T-cell (primary cell): ENCODE measurements at places on chromosomes 3 and 15.

DNA sequence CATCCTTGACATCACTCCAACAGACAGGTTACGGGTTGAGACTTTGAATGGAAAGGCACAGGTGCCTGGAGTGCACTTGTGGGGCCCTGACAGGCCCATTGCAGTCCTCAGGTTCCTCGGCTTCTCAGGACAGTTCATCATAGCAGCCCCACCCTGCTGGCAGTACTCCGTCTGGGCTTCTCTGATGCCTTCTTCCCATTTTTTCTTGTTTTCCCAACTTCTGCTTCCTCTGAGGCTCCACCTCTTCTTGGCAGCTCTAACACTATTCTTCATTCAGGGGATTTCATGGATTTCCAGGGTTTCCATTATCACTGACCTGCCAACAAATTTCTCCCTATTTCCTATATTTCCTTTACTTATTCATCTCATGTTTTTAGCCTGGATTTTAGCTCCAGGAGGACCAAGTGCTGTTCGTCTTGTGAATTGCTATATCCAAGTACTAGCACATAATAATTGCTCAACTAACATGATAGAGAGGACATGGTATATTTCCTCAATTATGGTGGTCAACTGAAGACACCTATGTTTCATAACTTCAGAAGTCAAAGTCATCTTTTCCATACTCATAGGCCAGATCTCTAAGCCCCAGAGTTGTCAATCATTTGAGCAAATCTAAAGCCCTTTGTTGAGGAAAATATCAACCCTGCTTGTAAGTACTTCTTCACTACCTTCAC, 16.2 kb downstream of the NCEH1 start:
- peaks cover 7% of the 10 kb centered on the region for H3K4me1 ChIP-seq
- no peak overlapping the region for H3K27ac ChIP-seq
- no peaks in the 10 kb centered on the region for H3K36me3 ChIP-seq
- no peak overlapping the region for H3K4me3 ChIP-seq
- H3K27me3 ChIP-seq: no peaks in the 10 kb centered on the region

DNA sequence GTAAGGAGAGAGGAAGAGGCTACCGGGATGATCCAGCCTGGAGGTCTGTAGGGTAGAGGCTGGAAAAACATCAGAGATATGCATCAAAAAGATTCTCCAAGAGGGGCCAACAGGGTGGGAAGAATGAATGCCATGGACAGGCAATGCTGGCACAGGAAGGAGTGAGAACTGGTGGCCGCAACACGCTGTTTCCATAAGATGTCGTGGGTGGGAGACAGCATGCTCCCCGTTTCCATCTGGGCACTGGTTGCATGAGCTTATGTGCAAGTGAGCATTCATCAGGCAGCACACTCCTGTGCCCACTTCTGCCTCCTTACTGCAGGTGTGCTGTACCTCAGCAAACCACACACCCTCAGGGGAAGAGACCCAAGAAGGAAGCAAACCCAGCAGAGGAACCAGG, 59.4 kb downstream of the GABRB3 start:
- no peak overlapping the region for H3K27ac ChIP-seq
- no peak overlapping the region for H3K4me3 ChIP-seq
- H3K36me3 ChIP-seq: no peaks in the 10 kb centered on the region
- DNase-seq: no peak
- H3K4me1 ChIP-seq: no peaks in the 10 kb centered on the region

- no peak overlapping the region for H3K4me3 ChIP-seq
- peaks cover 5% of the 10 kb centered on the region for H3K27me3 ChIP-seq
- no peaks in the 10 kb centered on the region for H3K36me3 ChIP-seq
- no peak for DNase-seq
- no peaks in the 10 kb centered on the region for H3K4me1 ChIP-seq
These were observed 114.6 kb downstream of the CCNL1 start for GRCh38 chr3:157045238-157045850.

DNA sequence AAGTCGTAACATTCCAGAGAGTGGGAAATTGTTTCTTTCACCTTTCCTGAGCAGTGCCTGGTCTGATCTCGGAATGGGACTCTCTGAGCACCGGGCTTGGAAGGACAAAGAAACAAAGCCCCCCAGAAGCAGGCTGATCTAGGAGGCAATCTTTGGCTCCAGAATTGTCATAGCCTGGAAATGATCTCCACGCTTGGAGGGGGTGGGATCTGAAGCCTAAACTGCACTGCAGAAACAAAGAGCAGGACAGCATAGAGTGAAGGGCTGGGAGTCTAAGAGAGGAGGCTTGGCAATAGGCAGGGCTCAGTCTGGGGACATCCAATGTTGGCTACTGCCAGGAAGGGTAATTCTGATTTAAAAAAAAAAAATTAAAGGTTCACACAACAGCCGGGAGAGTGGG, 1.9 kb downstream of the CRABP1 start:
- DNase-seq: no peak
- H3K27ac ChIP-seq: no peak overlapping the region
- H3K4me3 ChIP-seq: no peak overlapping the region
- H3K4me1 ChIP-seq: no peaks in the 10 kb centered on the region
- H3K36me3 ChIP-seq: no peaks in the 10 kb centered on the region

GRCh38 chr15:51580385-51580784, 42.2 kb downstream of the DMXL2 start:
- H3K27me3 ChIP-seq: no peaks in the 10 kb centered on the region
- no peak overlapping the region for H3K27ac ChIP-seq
- H3K4me1 ChIP-seq: no peaks in the 10 kb centered on the region
- no peaks in the 10 kb centered on the region for H3K36me3 ChIP-seq
- no peak overlapping the region for H3K4me3 ChIP-seq

DNA sequence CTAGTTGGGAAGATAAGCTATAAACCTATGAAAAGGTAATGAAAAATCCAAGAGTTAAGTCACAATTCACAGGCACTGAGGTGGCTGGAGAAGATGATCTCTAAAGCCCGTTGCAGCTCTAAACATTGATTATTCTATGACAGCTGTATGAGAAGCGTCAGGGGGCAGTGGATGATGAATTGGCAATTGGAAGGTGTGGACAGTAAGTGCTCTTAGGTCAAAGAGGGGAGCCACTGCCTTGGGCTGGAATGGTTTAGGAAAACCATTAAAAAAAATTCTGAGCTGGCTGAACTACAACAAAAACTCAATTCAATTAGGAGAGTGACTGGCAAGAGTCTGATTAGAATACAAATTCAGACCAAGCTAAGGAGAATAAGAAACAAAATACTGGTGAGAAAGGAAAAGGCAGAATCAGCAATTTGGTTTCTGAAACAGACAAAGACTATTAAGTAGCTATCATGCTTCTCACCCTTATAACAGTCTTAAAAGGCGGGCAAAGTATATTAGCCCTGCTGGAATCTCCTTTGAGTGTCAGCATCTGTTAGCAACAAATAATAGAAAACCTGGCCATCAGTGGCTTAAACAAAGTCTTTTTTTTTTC, 8.8 kb upstream of the NMD3 start:
- H3K4me1 ChIP-seq: no peaks in the 10 kb centered on the region
- no peak overlapping the region for H3K27ac ChIP-seq
- DNase-seq: no peak
- peaks cover 3% of the 10 kb centered on the region for H3K27me3 ChIP-seq

DNA sequence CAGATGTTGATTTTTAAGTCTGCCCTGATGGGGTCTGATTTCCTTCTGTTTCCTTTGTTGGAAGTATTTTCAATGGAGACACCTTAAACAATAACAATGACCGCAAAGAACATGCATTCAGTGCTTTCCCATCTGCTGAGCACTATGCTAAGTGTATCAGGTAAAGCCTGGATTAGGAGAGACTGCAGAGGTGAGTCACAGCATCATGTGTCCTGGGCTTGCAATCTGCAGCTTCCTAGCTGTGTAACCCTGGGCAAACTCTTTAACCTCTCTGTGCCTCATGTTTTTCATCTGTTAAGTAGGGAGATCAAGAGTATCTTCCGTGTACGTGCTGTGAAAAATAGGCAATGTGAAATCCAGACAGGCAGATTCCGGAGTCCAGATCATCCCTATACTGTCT, 13.3 kb upstream of the CHRNB4 start:
- DNase-seq: no peak
- no peaks in the 10 kb centered on the region for H3K36me3 ChIP-seq
- no peak overlapping the region for H3K4me3 ChIP-seq
- H3K27me3 ChIP-seq: peaks cover 6% of the 10 kb centered on the region

DNA sequence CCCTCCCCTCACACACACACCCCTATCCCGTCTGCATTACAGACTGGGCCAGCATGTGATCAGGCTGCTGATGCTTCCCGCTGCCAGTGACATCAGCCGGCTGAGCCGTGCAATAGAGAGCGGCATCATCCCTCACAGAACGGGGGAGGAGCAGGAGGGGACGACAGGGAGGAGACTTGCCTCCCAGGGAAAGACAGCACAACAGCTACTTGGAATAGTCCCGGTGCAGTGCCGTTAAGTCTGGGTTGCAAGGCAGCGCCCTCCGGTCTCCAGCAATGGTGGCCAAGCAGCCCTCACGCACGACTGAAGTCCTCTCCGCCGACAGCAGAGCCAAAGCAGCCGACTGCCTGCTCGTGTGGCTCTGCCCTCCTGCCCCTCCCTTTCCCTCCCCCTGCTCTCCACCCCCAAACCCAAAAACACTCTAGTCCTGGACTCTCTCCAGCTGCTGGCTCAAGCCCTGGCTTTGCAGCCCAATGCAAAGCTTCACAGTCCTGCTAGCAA, 31.5 kb upstream of the RPS17 start:
- H3K4me3 ChIP-seq: no peak overlapping the region
- DNase-seq: no peak
- H3K36me3 ChIP-seq: no peaks in the 10 kb centered on the region
- peaks cover 22% of the 10 kb centered on the region for H3K27me3 ChIP-seq
- no peak overlapping the region for H3K27ac ChIP-seq
- peaks cover 3% of the 10 kb centered on the region for H3K4me1 ChIP-seq

- H3K4me3 ChIP-seq: peak within 1 kb of the TSS; percentile 64
- peaks cover 24% of the 10 kb centered on the region for H3K36me3 ChIP-seq
- peaks cover 30% of the 10 kb centered on the region for H3K4me1 ChIP-seq
- peak within 1 kb of the TSS; percentile 87 for H3K27ac ChIP-seq
- DNase-seq: peak; percentile 31
- no peaks in the 10 kb centered on the region for H3K27me3 ChIP-seq
These were observed at the start of gene TTLL3 for GRCh38 chr3:9809615-9810432. TTLL3 (plus strand) TSS chr3:9810262; CDS start chr3:9810662, 400 bp downstream.

- H3K4me1 ChIP-seq: no peaks in the 10 kb centered on the region
- H3K27ac ChIP-seq: no peak overlapping the region
- no peaks in the 10 kb centered on the region for H3K27me3 ChIP-seq
- H3K36me3 ChIP-seq: no peaks in the 10 kb centered on the region
- no peak overlapping the region for H3K4me3 ChIP-seq
These were observed 675.1 kb downstream of the SQOR start for GRCh38 chr15:46309914-46310313.

GRCh38 chr3:143267989-143268388, 148.4 kb downstream of the CHST2 start:
- no peaks in the 10 kb centered on the region for H3K27me3 ChIP-seq
- H3K4me1 ChIP-seq: no peaks in the 10 kb centered on the region
- H3K27ac ChIP-seq: no peak overlapping the region
- DNase-seq: no peak

- no peak overlapping the region for H3K27ac ChIP-seq
- H3K4me3 ChIP-seq: no peak overlapping the region
- H3K36me3 ChIP-seq: no peaks in the 10 kb centered on the region
- no peak for DNase-seq
- H3K4me1 ChIP-seq: no peaks in the 10 kb centered on the region
These were observed 80.0 kb downstream of the SQOR start for GRCh38 chr15:45714590-45715488.

DNA sequence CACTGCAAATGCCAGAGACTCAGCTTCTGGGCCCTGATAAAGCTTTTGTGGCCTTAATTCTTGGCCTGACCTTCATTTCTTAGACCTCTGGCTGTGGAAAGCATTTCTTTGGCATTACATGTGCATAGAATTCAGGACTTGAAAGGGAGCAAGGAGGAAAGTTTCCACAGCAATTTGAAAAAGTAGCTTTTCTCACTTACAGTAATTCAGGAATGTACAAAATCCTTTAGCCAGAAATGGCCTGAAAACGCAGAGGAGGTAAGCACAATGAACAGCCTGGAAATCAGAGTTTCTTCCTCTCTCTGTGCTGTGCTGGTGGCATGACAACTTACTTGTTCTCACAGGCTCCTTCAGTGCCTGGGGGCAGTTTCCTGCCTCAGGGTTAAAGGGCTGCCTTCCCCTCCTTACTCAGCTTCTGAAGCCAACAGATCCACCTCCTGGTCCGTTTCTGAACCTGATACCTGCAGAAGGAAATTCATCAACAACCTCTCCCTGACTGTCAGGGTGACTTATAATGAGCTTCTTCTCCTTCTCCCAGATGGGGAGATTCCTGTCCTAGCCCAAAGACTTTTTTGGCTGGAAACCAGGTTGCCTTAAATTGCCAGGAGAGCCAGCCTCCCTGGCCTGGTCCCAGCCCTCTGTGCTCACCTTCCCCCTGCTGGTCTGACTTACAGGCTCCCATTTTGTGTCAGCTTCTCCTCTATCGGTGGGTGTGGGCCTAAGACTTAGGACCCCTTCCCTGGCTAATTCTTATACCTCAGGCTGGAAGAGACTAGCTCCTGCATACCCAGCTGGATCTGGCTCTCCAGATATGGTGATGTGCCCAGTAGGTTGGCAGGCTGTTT, 102.3 kb downstream of the MYRIP start:
- H3K36me3 ChIP-seq: no peaks in the 10 kb centered on the region
- H3K27me3 ChIP-seq: peaks cover 2% of the 10 kb centered on the region
- no peaks in the 10 kb centered on the region for H3K4me1 ChIP-seq
- DNase-seq: no peak

DNA sequence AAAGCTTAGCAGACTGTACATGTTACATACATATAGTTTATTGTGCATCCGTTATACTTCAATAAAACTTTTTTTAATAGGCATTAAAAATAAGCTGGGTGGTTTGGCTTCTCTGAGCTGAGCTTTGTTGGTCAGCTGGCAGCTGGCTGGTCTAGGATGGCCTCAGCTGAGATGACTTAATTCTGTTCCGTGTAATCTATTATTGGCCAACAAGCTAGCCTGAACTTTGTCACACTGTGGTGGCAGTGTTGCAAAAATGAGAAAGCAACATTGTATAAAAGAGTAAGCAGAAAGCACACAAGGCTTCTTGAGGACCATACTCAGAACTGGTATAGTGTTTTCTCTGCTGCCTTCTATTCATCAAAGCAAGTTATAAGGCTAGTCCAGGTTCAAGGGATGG, 45.2 kb downstream of the CGGBP1 start:
- H3K4me3 ChIP-seq: no peak overlapping the region
- H3K4me1 ChIP-seq: no peaks in the 10 kb centered on the region
- H3K27me3 ChIP-seq: no peaks in the 10 kb centered on the region

GRCh38 chr3:47512416-47513124, 942 bp downstream of the ELP6 start:
- peaks cover 26% of the 10 kb centered on the region for H3K36me3 ChIP-seq
- H3K27me3 ChIP-seq: no peaks in the 10 kb centered on the region
- peaks cover 21% of the 10 kb centered on the region for H3K4me1 ChIP-seq
- peak overlapping the region; percentile 94 for H3K27ac ChIP-seq

DNA sequence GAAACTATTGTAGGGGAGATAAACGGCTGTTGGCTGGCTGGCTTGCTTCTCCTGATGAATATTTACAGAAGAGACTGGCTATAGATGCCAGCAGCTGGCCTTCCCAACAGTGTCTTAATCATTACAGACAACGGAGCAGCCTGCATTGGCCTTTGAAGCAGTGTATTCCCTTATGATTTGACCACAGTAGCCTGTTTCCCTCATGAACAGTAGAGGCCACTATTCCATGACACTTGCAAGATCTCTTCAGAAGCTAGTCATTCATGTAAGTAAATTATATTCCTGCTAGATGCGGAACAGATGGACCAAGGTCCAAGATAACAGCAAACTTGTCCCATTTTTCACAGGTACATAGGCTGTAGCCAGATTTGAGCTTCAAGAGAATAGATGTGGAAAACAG, 47.3 kb downstream of the TMCO5A start:
- H3K4me1 ChIP-seq: no peaks in the 10 kb centered on the region
- peaks cover 16% of the 10 kb centered on the region for H3K27me3 ChIP-seq
- DNase-seq: no peak
- no peaks in the 10 kb centered on the region for H3K36me3 ChIP-seq
